ENCODE measurements at places on chromosomes 11 and 22. TPM values are rescaled to one million over a fixed set of nuclear protein-coding genes. Genes with fewer than 3 reads are reported as not detected.

Gene HOATZ
- polyA plus RNA-seq: not detected

- DNase-seq: no peak
Observed at GRCh38 chr11:119895981-119896380, 167.0 kb upstream of the NECTIN1 start.

GRCh38 chr11:102712137-102712536, 6.6 kb upstream of the MMP27 start:
- DNase-seq: peak; percentile 3

GRCh38 chr11:404551-405264, 10.1 kb downstream of the SIGIRR start:
- no peak for DNase-seq

GRCh38 chr11:40293655-40294348, 1165.7 kb downstream of the LRRC4C start:
- no peak for DNase-seq

DNA sequence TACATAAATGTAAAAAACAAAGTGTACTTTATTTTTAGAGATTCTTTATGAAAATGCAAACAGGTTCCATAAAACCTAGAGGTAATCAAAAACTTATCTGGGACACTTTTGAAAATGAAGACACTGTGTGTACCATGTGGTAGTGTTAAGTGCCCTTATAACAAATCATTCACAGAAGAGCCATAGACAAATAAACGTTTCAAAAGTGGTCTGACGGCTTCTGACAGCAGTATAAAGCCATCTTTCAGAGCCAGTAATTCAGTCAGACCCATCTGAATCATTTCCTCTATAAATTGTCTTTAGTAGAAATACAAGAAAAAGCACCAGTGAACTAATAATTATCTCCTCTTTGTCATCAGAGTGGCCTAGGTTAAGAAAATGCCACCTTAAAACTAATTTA, 100.0 kb downstream of the PAX6 start:
- no peak for DNase-seq

DNA sequence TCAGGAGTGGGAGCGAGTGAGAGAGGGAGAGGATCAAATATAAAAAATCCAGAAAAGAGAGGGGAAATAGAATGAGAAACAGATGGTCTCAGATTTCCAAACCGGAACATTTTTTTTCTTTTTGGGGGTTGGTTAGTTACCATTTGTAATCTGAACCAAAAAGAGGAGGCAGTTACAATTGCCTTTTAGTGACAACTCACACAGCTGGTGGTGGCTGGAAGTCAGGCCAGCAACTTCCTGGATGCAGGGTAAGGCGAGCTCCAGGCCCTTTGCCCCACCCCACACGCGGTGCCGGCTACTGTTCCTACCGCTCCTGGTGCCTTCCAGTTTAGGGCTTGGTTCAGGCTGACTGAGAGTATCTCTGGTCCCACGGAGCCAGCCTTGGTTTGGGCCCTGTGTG, 21.0 kb upstream of the UBASH3B start:
- no peak for DNase-seq

Gene GPHA2
- not detected for polyA plus RNA-seq

Gene ANO3
- not detected for polyA plus RNA-seq

GRCh38 chr11:74267014-74267413, 44.4 kb downstream of the P4HA3 start:
- no peak for DNase-seq

DNA sequence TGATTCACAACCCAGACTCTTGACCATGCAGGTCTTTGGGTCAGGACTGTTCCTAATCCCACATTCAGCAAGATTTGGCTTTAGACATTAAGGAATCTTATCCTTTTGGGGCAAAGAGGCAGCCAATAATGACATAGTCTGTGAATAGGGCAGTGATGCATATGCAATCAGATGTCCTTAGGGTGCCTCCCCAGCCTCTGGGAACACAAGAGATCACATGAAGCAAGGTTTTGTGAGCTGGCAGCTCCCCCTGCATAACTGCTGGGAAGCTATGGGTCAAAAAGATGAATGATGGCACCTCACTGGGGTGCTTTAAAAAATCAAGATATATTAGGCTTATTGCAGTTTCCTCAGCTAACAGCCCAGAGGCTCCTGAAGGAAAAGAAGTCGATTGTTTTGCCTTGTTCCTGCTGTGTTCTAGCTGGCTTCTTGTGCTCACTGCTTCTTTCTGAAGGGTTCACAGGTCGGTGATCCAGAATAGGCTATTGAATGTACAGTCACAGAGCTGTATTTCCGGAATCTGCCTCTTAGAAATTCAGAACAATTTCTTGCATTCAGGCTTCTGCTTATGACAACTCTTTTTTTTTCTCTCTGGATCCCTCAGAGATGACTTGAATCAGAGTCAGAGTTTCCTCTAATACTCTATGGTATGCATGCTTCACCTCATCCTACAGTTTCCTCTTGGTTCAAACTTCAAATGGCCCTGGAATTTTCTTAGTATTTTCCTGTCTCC, 31.7 kb downstream of the INSC start:
- DNase-seq: no peak

- DNase-seq: no peak
Observed at GRCh38 chr11:82505379-82505778, 228.3 kb downstream of the FAM181B start.

Gene SCGB1C1
- polyA plus RNA-seq: not detected

Gene ALDH3B2
- polyA plus RNA-seq: not detected

Gene SHANK3
- not detected for polyA plus RNA-seq
